M059J (cell line): ENCODE measurements at places on chromosomes 3 and 15.

GRCh38 chr3:116139641-116140040 lies 305.6 kb downstream of the LSAMP start:
- no peak for DNase-seq

- no peak for DNase-seq
Observed at GRCh38 chr3:188000361-188000861, 153.5 kb upstream of the LPP start.

DNA sequence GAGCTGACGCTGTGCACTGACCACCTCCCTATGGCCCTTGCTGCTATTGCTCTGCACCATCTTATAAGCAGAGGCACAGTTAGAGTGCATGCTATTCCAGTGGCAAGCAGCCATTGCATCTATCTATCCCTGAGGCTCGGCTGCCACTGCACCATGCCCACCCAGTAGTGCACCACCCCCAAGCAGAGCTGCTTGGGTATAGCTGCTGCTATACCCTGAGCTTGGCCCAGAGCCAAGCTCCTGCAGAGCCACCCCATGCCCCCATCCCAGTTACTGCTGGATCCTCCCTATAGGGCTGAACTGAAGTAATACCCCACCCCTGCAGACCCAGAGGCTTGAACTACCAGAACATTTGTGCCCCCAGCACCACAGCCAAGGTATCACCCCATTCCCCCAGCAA lies 19.6 kb upstream of the IGSF10 start:
- no peak for DNase-seq

GRCh38 chr3:9837701-9838582 lies 5.9 kb downstream of the RPUSD3 start:
- DNase-seq = no peak

DNA sequence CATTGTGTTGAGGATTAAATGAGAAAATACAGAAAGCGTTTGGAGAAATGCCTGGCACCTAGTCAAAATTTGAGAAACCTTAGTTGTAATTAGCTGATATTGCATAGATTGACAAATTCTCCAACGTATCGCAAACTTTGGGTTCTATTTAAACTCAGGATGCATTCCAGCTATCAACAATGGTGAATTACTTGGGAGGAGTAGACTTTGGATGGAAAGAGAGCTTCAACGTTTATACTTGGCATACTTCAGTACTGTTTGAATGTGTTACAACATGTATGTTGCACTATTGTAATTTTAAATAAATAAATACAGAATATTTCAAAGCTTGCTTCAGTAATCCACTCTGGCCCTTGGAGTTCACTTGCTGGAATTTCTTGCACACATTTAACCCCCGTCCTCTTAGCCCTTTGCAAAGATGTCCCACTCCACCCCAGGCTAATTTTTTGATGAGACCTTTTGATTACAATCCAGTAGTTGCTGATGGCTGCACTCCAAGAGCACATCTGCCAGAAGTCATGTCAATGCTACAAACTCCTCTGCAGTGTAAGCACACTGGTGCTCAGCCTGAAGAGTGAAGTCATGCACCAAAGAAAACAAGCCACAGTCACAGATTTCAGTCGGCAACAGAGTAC lies 4.7 kb upstream of the DIS3L start:
- no peak for DNase-seq

DNA sequence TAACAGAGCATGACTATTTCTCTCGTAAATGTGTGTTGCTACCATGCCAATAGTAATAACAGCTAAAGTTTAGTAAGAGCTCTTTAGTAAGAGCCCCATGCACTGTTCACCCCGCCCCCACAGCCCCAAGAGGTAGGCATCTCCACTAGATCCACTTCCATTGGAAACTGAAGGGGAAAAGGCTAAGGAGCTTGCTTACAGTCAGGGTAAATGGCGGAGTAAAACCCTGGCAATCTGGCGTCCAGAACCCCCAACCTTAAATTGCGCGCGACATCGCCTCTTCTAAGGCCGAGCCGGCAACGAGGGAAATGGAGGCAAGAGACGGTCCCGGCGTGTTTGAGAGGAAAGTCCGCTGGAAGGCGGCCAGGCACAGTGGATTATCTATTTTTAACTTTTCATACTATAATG lies 654 bp upstream of the C3orf38 start:
- peak; percentile 25 for DNase-seq

- no peak for DNase-seq
Observed at GRCh38 chr3:187983484-187984124, 170.4 kb upstream of the LPP start.

DNA sequence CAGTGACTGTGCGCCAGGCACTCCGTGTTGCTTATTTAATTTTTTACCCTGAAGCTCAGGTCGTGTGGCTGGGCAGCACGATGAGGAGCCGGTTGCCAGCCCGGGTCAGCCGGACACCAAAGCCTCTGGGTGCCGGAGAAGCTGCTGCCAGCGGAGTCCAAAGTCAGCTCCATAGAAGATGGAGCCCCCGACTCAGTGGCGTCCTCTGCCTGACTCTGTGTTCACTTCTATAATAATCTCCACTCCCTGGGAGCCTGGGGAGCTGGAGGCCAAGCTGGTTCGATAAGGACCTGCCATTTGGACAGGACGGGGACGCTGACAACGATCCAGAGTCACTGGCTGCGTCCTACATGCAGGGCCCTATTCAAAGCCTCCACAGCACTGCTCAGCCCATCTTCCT lies 78.6 kb downstream of the VGLL4 start:
- DNase-seq = no peak

- no peak for DNase-seq
Observed at GRCh38 chr15:77596821-77597803, 35.6 kb downstream of the LINGO1 start.

- DNase-seq = no peak
Observed at GRCh38 chr15:78360958-78361718, 21.0 kb downstream of the CRABP1 start.

DNA sequence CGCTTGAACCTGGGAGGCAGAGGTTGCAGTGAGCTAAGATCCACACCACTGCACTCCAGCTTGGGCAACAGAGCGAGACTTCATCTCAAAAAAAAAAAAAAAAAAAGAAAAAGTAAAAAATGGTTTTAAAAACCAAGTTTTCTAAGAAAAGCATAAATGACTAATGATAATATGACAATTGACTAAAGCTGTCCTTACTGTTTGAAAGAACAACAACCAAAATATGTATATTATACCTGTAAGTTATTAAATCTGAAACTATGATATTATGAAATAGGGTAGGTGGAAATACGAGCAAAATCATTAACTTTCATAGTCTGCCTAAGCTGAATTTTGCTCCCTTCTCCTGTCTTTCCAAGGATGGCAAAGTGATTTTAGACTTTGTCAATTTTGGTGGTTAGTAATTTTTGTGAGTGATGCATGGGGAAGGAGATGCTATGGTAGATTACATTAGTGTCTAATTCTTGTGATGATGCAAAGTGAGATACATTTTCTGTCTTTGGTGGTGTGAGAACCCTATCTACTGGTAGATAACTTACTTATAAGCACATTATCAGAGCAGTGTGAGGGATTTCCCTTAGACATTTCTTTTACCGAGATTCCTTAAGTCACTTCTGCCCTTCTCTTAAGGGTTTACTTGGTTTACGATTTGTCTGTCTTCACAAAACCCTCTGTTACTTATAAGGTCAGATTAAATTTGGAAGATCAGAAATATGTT lies 10.6 kb upstream of the CHD2 start:
- no peak for DNase-seq

DNA sequence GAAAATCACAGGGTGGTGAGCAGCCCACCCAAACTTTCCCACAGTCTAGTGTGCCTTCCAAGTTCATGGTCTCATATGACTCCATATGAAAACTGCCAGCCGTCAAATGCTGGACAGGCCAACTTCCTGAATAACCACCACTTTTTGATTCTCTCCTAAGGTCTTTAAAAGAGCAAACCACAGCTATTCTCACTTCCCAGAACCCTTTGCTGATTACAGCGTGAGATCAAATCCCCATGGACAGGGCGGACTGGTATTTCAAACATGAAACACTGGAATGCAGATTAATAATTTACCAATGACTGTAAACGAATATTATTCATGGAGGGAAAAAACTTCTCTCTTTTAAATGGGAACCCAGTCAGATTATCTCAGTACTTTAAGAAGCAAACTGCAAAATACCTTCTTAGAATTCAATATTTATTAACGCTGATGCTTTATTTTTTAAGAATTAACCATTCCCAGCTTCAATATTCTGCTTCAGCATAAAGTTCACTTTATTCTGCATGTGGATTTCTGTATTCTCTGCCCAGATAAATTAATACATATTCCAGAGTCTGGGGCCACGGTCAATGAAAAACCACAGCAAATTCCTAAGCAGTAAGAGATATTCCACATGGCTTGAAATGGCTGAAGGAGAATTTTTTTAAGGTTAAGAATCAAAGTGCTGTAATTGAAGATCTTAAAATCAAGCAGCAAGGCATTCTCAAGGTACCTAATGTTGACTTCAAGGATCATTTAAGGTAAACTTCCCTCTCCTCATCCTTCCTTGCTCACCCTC lies 42.9 kb downstream of the MYO1E start:
- no peak for DNase-seq

GRCh38 chr15:85837011-85837433 lies 42.3 kb upstream of the KLHL25 start:
- DNase-seq = peak; percentile 38

GRCh38 chr3:60114191-60114590 lies 1064.4 kb upstream of the CFAP20DC start:
- DNase-seq = no peak

GRCh38 chr3:123126031-123126430 lies 59.2 kb downstream of the PDIA5 start:
- DNase-seq = no peak

GRCh38 chr3:34948517-34948916 lies 690.8 kb upstream of the ARPP21 start:
- no peak for DNase-seq

DNA sequence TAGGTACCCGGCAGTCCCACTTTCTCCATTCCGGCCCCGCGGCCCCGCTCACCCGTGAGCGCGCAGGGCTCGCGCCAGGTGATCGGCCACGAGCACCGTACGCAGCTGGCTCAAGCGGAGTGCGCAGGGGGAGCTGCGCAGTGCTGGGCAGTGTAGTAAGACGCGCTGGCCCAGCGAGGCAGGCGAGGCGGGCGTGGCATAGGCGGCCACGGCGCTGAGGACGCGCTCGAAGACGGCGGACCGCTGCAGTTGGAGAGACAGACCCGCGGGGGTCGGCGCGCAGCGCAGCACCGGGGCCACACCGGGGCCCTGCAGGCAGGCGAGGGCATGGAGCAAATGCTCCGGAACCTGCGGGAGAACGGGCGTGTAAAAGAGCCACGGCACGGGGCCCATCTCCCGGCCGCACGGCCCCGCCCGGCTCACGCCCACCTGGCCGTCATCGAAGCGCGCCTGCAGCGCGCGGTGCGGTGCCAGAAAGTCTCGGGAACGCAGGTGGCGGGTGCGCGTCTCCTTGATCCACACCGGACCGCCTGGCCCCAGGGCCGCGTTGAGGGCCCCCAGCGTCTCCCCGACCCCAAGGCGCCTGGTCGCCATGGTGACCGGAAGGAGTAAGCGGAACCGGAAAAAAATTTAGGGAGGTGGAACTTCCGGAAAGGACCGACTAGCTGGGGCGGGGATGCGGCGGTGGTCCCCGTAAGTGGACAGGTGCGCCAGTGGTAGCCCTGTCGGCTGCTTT lies at the start of gene DALRD3:
Gene DALRD3 (minus strand): TSS at position 610 of the 736 bp plus-strand sequence. CDS start 16 bp downstream, at position 594.
- peak; percentile 70 for DNase-seq

DNA sequence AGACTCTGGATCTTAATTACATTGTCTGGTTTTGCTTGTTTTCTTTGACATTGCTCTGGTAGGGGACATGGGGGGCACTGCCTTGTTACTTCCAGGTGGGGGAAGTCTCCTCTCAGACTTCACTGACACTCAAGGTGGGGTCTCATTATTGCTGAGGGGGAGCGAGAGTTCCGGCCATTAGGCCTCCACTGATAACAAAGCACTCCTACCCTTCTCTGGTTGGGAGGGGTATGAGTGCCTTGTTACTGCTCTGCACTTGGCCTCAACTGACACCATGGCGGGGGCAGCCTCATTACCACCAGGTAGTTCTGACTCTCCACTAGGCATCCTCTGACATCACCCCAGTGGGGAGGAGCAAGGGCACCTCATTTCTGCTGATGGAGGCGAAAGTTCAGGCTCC lies 25.7 kb downstream of the SH3GL3 start:
- DNase-seq = no peak

GRCh38 chr3:9590282-9590791 lies 36.7 kb upstream of the LHFPL4 start:
- DNase-seq = no peak

- DNase-seq = peak; percentile 64
Observed at GRCh38 chr3:188901126-188901525, 270.6 kb upstream of the TPRG1 start.

- no peak for DNase-seq
Observed at GRCh38 chr15:94924971-94925598, 693.7 kb downstream of the MCTP2 start.

DNA sequence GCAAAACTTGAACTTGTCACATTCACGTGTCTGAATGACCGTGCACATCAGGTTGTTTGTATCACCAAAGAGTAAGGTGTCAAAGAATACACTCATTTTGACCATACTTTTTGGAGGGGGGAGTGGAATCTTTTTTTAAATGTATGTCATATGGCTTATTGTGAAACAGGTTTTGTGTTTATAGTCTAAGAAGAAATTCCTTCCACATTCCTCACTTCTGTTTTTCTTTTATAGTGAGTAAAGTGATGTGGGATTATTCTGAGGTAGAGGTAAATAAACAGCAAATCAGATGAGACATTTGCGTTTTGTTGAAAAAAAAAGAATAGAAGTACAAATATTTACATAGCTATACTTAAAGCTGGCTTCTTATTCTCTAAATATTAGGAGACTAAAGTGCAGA lies 33.0 kb downstream of the SRP14 start:
- DNase-seq = peak; percentile 25
